A172 (cell line): ENCODE measurements at places on chromosomes 11 and 22.

- DNase-seq: no peak
Observed at GRCh38 chr11:91904792-91905785, 319.5 kb upstream of the FAT3 start.

DNA sequence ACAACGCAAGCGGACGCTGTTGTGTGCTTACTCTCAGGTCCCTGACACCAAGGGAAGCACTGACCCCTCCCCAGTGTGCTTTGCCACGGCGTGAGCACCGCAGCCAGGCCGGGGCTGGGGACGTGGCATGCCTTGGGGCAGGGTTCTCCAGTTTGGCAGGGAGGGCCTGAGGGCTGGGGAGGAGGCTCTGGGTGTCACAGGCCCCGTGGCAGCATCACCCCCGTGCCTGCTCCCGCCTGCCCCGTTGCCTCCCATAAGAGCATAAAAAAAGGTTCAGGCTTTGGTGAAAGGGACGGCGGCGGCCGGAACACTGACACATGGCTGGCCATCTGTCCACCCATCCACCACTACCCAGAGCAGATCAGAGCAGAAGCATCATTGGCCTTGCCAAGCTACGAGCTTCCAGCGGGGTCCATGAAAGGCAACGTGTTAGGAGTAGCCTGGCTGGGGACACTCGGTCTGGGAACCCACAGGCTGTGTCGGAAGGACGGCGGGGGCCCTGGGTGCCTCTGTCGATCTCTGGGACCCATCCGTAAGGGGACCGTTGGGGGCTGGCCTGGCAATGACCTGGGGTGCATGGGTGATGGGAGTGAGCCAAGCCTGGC, 183.0 kb downstream of the IGLL1 start:
- no peak for DNase-seq

- peak; percentile 98 for DNase-seq
Observed at GRCh38 chr11:12075822-12076821, 34.3 kb upstream of the MICAL2 start.

DNA sequence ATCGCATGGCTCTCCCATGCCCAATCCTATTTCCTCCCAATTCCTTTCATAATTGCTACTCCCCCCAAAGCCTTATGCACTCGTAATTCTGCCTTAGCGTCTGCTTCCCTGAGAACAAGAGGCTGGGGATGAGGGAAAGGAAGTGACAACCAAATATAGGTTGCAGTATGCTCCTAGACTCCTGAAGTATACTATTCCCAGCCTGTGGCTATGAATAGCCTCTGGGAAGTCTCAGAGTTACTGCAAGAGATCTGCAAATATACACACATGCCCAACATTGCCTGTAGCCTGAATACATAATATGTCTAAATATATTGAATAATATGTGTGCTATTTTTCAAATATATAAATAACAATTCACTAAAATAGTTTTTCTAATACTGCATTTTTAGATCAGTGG, 96.1 kb upstream of the CD44 start:
- no peak for DNase-seq

GRCh38 chr11:420054-420910, 5.5 kb upstream of the SIGIRR start:
- DNase-seq: no peak

GRCh38 chr11:73177380-73177777, 35.3 kb upstream of the FCHSD2 start:
- DNase-seq: no peak
